ENCODE measurements at places on chromosomes 6 and 20. TPM values are rescaled to one million over a fixed set of nuclear protein-coding genes. Genes with fewer than 3 reads are reported as not detected.

DNA sequence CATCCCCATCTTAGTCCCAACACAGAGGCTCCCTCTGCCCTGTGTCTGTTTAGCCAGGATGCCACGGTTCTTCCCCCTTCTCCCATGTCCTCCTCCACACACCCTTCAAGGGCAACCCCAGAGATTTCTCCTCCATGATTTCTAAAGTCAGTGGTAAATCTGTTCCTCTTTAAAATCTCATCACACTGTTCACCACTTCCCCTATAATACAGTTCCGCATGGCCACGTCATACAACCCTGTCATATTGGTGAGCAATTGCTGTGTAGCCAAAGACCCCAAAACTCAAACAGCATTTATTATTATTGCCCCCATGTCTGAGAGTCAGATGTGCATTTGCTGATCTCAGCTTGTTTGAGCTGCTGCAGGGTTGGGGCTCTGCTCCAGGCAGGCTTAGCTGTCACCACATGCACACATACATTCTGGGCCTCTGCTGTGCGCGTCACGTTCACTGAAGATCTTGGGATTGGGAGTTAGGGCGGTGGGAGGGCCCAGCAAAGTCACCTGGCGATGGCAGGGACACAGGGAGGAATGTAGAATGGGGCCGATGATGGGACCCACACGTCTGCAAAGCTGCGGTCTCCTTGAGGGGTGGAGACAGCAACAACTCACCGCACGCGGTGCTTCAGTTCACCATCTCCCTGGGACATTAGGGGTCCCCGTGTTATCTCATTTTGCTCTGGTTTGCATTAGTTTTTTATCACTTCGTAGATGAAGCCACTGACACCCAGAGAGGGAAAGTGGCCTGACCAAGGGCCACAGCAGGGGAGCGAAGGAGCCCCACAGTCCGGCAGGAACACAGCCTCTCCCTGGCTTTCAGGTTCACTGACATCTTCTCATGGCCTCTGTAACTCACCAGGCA, 36.9 kb upstream of the CD93 start:
- no peaks in the 10 kb centered on the region for H3K4me1 ChIP-seq
- no peak overlapping the region for H3K4me3 ChIP-seq
- no peak overlapping the region for H3K27ac ChIP-seq
- H3K27me3 ChIP-seq: no peaks in the 10 kb centered on the region
- DNase-seq: no peak

GRCh38 chr6:165181951-165182414, 127.4 kb downstream of the C6orf118 start:
- H3K27ac ChIP-seq: no peak overlapping the region
- DNase-seq: no peak
- H3K27me3 ChIP-seq: no peaks in the 10 kb centered on the region
- H3K4me1 ChIP-seq: no peaks in the 10 kb centered on the region
- no peak overlapping the region for H3K4me3 ChIP-seq

DNA sequence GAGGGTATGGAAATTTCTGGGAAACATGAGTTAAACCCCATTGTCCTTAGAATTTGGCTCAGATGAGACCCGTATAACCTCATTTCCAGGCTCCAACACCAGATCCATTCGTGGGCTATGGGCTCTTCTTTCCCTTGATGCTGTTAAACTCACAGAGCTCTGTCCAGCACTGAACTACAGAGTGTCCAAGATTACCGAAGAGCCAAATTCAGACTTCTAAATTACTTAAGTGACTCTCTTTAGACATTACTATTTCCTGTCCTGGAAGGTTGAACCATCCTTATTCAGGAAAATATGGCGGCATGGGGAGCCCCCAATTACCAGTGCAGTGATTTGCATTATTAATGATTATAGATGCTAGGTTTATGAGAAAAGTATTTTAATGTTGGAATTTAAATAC, 124.9 kb upstream of the EDN1 start:
- no peak overlapping the region for H3K27ac ChIP-seq
- H3K36me3 ChIP-seq: peaks cover 9% of the 10 kb centered on the region
- H3K4me3 ChIP-seq: no peak overlapping the region
- no peaks in the 10 kb centered on the region for H3K27me3 ChIP-seq
- H3K4me1 ChIP-seq: no peaks in the 10 kb centered on the region

DNA sequence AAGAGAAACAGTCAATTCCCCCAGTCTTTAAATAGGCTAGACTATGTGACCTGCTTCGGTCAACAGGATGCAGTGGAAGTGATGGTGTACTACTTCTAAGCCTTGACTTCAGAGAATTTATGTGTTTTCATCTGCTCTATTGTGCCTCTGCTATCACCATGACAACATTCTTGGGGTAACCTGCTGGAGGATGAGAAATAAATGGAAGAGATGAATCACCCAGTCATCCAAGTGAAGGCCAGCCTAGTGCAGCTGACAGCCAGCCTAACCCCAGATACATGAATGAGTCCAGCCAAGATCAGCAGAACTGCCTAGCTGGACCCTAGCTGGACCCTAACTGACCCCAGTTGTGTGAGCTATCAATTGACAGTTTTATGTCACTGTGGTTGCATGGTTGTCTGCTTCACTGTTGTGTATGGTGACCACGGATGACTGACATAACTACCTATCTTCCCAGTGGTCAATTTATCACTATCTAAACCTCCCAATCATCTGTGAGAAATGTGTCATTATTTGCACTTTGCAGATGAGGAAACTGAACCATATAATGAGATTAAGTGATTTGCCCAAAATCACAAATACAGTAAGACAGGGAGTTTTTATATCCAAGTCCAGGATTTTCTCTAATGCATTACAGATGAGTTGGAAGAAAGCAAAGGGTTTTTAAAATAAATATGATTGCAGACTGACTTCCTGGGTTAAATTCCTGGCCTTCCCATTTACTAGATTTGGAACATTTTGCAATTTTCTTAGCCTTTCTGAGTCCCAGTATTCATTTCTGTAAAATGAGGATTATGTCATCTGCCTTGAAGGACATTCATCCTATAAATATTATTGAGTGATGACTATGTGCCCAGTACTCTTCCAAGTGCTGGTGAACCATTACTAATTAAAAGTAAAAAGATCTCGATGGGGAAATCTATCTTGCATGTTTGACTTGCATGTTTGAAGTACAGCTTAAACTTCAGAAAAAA, 136.4 kb upstream of the PLCB4 start:
- no peak overlapping the region for H3K27ac ChIP-seq
- H3K4me1 ChIP-seq: no peaks in the 10 kb centered on the region
- H3K36me3 ChIP-seq: no peaks in the 10 kb centered on the region
- H3K4me3 ChIP-seq: no peak overlapping the region

GRCh38 chr6:143232849-143233248, 172.2 kb downstream of the AIG1 start:
- H3K27me3 ChIP-seq: no peaks in the 10 kb centered on the region
- no peak overlapping the region for H3K4me3 ChIP-seq
- no peaks in the 10 kb centered on the region for H3K4me1 ChIP-seq

Gene INSM1
- total RNA-seq: 0.82 TPM

Gene SLC17A2
- not detected for total RNA-seq

Gene COL20A1
- 7.1 TPM for total RNA-seq

Gene NECAB3
- total RNA-seq: 142 TPM

All from prostate gland (tissue), 2 donors.